ENCODE measurements at places on chromosomes 12 and 14.

- no peak for DNase-seq
Observed at GRCh38 chr14:104443391-104444158, 136.0 kb upstream of the C14orf180 start.

DNA sequence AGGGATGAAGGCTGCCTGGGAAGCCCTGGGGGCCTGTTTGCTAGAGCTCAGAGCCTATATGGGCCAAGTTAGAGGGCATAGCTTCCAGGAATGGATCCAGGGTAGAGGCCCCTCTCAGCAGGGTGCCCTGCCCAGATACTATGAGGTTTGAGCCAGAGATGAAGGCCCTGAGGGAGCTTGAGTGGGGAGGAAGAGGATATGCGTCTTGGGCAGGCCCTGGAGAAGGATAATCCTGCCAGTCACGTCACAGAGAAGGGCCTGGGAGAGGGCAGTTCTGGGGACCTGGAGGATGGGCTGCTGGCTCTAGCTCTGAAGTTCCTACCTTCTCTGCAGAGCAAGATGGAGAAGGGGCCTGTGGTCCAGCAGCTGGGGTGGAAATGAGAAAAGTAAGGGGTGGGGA lies 5.9 kb upstream of the CACNB3 start:
- no peak for DNase-seq

DNA sequence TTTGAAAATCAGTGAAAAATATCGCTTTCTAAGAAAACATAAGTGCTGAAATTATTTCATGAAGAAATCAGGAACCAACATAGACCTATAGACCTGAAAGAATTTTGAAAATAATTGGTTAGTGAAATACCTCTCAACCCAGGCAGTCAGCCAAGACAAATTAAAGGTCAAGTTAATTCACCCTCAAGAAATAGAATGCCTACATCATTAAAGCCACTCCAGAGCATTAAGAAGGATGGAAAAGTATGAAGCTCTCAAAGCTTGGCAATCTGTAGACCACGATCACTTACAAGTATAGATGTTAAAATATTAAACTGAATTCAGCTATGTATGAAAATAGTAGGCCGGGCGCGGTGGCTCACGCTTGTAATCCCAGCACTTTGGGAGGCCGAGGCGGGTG lies 48.3 kb downstream of the SFSWAP start:
- DNase-seq, result no peak

- no peak for DNase-seq
Observed at GRCh38 chr12:67382241-67382871, 113.2 kb downstream of the CAND1 start.

DNA sequence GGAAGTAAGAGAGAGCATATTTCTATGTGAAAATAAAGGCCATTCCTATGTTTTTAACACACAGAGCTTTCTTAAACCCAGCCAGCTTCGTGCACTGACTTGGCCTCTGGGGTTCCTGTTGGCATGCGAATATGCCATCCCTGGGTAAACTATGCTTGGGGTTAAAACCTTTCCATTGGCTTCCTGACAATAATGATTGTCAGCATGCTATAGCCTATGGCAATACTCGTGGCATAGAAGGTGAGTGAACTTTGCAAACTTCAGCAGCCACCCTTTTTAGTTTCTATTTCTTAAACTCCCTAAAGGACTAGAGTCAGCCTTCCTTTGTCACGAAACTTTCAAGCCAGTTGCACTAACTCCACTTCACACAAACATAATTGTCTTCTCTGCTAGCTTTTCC lies 148.4 kb upstream of the RGS6 start:
- no peak for DNase-seq

DNA sequence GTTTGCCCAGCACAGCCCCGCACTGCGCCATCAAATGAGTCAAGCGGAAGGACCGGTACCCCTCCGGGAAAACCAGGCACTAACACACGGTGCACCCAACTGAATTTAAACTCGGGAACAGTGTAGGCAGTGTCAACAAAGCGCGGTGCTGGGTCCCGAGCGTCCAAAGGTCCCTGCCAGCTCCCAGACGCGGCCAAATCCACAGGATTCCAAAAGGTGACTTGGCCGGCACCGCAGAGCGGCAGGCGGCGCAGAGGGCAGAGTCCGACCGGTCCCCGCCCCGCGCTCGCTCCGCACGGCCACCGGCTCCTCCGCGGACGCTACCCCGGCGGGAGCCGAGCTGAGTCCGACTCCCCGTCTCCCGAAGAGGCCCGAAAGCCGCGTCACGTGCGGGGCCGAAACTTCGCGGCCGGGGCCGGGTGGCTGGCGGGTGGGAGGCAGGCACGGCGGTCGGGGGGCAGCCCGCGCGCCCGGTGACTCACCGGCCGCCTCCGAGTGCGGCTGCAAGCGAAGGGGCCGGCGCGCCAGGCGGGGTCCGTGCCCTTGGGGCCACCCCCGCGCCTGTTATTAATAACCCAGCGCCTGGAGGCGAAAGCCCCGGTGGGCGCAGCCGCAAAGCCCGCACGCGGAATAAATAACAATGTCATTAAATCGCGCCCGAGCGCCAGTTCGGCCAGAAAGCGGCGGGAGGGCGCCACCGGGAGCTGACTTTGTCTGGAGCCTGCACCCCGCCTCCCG lies 863 bp downstream of the DENND5B start:
- DNase-seq, result no peak

- no peak for DNase-seq
Observed at GRCh38 chr14:75339059-75339458, 60.4 kb downstream of the FOS start.

- DNase-seq, result no peak
Observed at GRCh38 chr12:123105211-123105826, 45.6 kb downstream of the PITPNM2 start.

DNA sequence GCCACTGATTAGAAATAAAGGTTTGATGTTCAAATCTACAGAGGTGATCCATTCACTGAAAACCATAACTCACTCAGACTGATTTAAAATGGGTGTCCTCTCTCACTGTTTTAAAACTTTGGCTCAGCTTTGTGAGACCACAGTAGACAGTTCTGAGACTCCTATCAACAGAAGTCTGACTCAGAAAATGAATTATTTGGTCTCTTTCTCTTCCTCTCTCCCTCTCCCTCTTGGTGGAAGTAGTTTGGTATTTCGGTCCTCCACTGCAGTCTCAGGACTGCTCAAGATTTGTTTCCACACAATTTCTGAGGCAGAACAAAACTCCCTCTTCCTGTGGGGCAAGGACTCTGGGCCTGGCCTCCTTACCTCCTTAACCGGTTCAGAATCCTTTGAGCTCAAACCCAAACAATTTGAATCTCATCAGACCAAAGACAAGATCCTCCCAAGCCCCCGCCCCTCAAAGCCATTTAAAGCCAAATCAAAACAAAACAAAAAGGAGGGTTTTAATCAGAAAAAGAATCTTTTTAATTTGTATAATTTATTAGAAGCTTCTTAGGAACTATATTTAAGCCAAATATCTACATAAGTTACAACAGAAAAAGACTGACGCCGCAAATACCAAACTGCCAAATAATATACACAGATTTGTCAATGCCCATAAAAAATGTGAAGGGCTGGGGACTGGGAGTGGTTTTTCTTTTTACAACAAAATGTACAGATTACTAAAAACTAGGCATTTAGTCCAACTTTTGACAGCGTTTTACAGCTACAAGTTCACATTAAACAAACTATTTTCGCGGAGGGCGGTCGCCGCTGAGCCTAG lies 3.9 kb downstream of the NKX2-1 start:
- no peak for DNase-seq

Measured in activated CD4-positive, alpha-beta T cell treated with anti-CD3 and anti-CD28 coated beads for 24 hours (primary cell).